ENCODE measurements at places on chromosomes 3 and 15. TPM values are rescaled to one million over a fixed set of nuclear protein-coding genes. Genes with fewer than 3 reads are reported as not detected.

Gene CCR8
- not detected for total RNA-seq

Gene TRIM42
- total RNA-seq = not detected

Gene VEPH1
- total RNA-seq = 5.3 TPM

Gene ADCY5
- under 0.01 TPM for total RNA-seq

Gene TNNC1
- not detected for total RNA-seq

Gene LNP1
- total RNA-seq = 0.77 TPM

Gene MYRIP
- total RNA-seq = 9.2 TPM

Gene IL5RA
- not detected for total RNA-seq

Gene NPRL2
- 12.3 TPM for total RNA-seq

Gene THPO
- under 0.01 TPM for total RNA-seq

Gene PRR20G
- not detected for total RNA-seq

Gene INSYN1
- total RNA-seq = 0.51 TPM

Gene CNTN4
- total RNA-seq = not detected
